ENCODE measurements at places on chromosomes 7 and 10.
A peak's percentile ranks its signal among the peaks of the same experiment; 100 is the strongest.

DNA sequence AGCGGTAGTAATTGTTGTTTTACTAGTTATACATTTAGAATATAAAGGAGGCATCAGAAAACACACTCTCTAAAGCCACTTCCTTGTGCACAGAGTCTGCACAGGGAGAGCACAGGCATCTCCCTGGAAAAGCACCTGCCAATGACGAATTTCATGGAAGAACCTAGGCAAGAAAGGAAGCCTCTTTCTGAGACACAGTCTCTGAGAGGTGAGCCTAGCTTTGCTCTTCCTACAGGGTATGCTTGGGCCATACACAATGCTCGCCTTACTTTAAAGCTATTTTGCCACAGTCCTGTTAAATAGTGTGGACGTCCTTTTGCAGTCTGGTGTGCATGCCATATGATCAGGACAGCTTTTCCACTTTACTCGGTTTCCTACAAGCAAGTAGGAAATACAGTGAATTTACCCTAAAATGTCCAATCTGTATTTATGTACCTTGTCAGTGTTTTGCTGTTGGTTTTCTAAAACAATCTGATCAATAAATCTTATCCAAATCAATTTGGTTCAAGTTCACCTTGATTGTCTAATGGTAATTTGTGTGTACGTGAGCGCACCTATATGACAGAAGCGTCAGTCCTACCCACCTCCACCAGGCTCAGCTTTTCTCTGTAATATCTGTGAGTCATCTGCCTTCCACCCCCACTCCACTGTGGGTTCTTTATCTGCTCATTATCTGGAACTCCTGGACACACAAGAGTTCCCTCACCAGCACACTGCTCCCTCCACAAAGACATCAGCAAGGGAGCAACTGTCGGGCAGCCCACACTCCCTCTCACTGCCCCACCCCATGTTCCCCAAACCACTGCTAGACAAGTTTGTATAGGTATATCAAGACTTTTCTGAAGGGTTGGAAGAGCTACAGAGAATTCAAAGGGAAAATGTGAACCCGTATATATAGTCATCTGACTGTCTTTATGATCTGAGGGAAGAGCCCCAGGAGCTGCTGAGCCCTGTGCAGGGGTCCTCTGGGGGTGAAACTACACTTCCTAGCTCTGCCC, 65.2 kb downstream of the KLHDC10 start:
- DNase-seq = no peak

GRCh38 chr7:5424749-5425506, 1.3 kb upstream of the TNRC18 start:
- no peak for DNase-seq

- no peak for DNase-seq
Observed at GRCh38 chr10:129703287-129704137, 236.5 kb downstream of the MGMT start.

GRCh38 chr7:23767514-23767913, 57.5 kb downstream of the STK31 start:
- DNase-seq = no peak

- peak; percentile 20 for DNase-seq
Observed at GRCh38 chr10:122044045-122044661, 55.2 kb downstream of the TACC2 start.

GRCh38 chr10:119637631-119638030, 13.5 kb upstream of the BAG3 start:
- DNase-seq = no peak

DNA sequence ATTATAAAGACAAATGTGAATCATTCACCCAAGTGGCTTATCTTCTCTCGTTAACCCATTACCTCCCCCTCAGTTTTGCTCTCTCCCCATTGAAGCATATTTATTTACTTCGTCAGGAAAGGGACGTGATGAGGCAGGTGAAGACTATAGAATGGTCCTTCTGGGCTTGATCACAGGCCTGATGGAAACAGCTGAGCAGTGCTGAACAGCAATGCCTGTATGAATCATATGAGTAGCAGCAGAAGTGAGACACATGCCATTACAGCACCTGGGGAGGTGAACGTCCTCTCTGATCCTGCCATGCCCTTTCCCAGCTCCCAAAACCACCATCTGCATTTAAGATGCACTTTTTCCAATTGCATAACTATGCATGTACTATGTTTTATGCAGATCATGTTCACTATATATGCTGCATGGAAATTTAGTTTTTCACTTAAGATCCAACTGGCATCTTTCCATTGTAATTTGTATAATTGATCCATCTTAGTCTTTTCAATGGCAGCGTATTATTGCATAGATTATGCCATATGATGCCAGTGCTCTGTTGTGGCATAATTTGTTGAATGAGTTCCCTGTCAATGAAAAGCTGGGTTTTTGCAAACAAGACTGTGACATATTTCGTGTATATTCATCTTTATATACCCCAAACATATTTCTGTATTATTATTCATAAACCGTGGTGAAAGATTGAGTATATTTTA, 105.3 kb downstream of the CXCL12 start:
- DNase-seq = no peak

DNA sequence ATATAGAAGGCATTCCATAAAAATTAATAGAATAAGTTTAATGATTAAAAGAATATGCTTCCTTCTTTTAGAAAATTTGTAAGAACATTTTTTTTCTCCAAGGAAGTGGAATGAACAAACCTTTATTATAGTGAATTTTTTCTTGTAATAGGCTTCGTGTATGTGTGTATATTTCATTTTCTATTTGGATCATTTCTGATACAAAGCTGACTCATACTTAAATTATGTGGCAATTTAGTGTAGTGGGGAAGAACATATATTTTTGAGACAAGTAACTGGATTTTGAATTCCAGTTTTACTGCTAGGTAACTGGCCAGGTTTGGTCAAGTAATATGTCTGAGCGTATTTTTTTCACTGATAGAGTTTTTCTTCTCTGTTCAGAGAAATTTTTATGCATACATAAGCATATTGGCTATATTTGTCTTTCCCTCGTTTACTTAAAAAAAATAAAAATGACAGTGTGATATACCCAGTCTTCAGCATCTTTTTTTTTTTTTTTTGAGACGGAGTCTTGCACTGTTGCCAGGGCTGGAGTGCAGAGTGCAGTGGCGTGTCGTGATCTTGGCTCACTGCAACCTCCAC, 50.8 kb downstream of the CDK13 start:
- no peak for DNase-seq

DNA sequence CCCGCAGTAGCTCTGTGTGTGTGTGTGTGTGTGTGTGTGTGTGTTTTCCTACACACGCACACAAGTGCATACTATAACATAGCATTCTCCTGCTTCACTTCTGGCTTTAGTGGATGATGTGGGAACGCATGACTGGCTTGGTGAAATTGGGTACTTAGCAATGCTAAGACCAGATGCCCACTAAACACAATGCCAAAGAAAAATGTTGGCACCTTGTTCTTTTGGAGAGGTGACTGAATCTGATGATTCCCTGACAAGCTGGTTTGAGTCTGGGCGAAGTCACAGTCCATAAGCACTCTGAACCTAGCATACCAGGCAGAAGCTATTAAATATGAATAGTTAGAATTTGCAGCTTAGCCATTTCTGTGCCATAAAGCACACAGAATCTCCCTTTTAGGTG, 68.0 kb upstream of the CDCA7L start:
- DNase-seq = no peak

GRCh38 chr10:72935361-72935760, 19.2 kb downstream of the PLA2G12B start:
- no peak for DNase-seq
